ENCODE measurements at places on chromosomes 5 and 9.

- DNase-seq = no peak
These were observed 167.6 kb downstream of the RANBP17 start for GRCh38 chr5:171029401-171029800.

- DNase-seq = peak; percentile 48
These were observed 151.9 kb downstream of the MACROH2A1 start for GRCh38 chr5:135246923-135247795.

GRCh38 chr5:5783021-5783420 is 360.5 kb downstream of the ICE1 start:
- DNase-seq = no peak

DNA sequence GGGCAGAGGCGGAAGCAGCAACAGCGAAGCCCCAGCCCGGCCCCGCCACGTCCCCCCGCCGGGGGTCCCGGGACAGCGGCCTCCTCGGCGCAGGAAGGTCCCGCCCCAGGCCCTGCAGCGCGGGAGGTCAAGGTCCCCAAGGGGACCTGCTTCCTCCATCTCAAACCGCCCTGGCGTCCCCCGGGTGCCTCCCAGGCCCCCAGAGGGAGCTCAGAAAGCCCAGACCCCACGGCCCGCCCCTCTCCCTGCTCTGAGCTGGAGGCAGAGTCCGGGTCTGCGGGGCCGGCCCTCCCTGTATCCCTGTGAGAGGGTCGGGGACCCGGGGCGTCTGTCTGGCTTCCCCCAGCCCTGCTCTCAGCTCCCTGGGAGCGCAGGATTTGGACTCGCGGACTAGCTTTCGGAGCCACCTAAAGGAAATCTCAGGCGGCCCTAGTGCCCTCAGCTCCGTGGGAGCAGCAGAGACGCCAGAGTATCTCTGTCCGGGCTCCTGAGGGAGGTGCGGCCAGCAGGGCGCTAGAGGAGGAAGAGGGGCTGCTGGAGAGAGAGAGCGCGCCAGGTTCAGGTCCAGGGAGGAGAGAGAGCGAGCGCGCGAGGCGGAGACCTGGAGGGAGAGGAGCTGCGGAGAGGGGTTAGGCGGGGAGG is 30.7 kb downstream of the EXOC3 start:
- no peak for DNase-seq

DNA sequence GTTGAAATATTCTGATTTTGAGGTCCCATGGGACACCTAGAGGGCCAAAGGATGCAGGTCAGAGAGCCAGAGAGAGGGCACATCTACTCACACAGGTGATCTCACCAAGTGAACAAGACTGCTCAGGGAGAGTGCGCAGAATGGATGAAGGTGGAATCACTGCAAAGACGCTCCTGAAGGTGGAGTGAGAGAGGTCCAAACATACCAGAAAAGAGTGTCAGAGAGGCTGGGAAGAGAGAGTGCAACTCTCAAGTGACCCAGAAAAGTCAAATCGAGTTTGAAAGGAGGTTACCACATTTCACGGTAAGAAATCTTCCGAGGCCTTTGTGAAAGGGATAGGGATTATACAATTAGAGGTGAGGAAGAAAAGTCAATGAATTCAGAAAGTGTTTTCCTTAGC is 173.4 kb downstream of the EPB41L4A start:
- DNase-seq = no peak

- DNase-seq = no peak
These were observed 1337.2 kb downstream of the PTPRD start for GRCh38 chr9:9275601-9276000.

DNA sequence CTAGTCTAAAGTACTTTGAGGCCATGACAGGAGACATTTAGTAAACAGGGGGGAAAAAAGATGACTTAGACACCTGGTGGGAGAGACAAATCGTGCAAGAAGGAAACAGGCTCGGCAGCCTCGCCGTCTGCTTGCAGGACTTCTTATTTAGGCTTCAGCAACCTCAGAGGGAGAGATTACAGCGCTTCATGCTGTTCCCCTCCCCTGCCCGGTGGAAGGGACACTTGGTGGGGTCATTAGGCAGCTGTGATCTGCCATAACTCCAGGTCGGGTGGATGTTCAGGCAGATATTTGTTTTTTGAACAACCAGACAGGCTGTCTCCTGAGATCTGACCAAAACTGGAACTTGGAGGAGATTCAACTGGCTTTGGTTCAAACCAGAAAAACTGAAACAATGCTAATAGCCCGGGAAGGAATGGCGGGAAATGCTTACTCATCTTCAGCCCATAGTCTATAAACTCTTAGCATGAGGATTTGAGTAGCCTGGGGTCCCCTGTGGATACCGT is 38.1 kb upstream of the CD180 start:
- DNase-seq = no peak

DNA sequence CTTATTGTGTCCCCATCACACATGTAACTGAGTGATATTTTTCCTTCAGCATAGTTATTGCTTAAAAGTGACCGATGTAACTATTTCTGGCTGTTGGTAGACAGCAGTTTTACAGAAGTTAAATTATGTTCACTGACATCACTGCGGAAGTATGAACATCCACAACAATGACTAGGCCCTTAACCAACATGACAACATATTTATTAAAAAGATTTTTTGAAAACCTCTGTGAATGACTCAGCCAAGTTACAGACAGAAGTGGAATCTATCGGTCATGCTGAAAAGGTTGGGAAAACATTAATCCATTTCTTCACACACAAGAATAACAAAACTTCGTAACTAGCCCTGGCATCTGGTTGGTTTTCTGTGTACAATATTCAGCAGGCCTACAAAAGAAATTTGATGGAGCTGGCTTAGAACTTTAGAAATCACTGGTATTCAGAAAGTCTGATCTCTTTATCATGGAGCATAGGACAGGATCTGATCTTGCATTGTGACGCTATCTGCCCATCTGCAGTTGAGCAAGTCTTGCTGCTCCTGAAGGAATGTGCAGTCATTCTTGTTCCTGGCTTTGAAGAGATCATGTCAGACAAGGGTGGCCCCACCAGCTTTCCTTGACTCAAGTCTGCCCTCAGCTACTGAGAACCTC is 6.5 kb downstream of the GLIS3 start:
- DNase-seq = peak; percentile 86

GRCh38 chr5:9124071-9124470 is 421.8 kb downstream of the SEMA5A start:
- no peak for DNase-seq

DNA sequence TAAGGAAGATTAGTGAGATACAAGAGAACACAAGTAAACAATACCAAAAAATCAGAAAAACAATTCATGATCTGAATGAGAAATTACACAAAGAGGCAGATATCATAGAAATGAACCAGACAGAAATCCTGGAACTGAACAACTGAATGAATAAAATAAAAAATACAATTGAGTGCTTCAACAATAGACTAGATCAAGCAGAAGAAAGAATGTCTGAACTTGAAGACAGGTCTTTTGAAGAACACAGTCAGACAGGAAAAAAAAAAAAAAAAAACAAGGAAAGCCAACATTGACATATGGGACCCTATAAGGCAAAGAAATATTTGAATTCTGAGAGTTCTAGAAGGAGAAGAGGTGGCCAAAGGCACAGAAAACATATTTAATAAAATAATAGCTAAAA is 115.2 kb downstream of the ZDHHC21 start:
- no peak for DNase-seq

GRCh38 chr5:168301593-168302390 is 10.3 kb downstream of the WWC1 start:
- DNase-seq = no peak

GRCh38 chr5:72434056-72434780 is 73.0 kb downstream of the ZNF366 start:
- no peak for DNase-seq

Measured in inflammatory macrophage treated with lipopolysaccharide for 1 hour (primary cell).